ENCODE measurements at places on chromosomes 12 and 14.
A peak's percentile ranks its signal among the peaks of the same experiment; 100 is the strongest.

DNA sequence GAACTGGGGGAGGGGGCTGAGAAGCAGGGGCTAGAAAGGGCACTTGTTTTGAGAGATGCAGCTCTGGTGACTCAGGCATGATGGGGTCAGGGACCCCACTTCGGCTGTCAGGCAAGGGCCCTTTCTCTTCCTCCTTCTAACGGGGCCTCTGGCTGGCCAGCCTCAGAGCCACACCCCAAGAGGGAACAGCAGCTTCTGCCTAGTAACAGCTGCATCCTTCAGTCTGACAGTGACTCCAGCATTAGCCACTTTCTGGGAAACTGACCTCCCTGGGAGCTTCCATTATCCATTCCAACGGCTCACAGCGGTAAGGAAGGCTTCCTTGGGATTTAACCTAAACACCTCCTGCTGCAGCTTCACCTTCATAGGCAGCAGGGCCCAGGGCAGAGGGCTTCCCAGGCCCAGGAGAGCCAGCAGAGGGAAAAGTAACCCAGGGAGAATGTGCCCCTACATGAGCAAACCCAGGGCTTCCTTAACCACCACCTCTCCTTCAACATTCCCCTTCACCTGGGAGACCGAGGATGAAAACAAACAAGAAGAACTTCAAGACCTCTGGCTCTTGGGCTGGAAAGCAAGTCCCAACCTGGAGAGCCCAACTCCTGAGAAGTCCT, 2.7 kb downstream of the NCKAP5L start:
- DNase-seq = no peak

GRCh38 chr14:56715938-56716337, 94.3 kb downstream of the OTX2 start:
- DNase-seq = no peak

DNA sequence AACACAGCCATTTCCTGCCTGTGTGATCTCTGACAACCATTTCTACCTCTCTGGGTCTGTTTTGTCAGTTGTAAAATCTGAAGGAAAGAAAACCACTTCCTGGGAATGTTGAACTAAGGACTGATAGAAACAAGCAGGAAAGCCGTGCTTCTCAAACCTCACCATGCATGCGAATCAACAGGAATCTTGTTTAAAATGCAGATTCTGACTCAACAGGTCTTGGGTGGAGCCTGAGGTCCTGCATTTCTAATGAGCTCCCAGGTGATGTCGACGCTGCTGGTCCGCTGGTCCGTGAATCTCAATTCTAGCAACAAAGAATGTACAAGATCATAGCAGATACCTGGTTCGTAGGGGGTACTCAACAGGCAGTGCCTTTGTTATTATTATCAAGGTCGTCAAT, 38.0 kb upstream of the GPATCH2L start:
- DNase-seq = no peak

DNA sequence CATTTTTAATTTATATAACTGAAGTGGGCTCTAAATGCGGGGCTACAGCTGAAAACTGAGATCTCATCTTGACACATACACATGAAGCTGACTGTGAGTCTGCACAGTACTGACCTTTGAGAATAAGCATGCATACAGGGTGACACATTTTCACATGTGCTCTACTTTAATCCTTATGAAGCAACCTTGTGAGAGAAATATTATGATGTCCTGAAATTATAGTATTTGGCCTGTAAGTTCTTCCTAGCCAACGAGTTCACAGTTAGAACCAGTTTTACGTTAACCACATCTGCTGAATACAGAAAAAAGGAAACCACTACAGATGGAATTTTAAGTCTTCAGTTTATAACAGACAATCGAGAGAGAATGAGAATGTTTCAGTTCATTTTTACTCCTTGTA, 70.3 kb downstream of the SPPL3 start:
- no peak for DNase-seq

DNA sequence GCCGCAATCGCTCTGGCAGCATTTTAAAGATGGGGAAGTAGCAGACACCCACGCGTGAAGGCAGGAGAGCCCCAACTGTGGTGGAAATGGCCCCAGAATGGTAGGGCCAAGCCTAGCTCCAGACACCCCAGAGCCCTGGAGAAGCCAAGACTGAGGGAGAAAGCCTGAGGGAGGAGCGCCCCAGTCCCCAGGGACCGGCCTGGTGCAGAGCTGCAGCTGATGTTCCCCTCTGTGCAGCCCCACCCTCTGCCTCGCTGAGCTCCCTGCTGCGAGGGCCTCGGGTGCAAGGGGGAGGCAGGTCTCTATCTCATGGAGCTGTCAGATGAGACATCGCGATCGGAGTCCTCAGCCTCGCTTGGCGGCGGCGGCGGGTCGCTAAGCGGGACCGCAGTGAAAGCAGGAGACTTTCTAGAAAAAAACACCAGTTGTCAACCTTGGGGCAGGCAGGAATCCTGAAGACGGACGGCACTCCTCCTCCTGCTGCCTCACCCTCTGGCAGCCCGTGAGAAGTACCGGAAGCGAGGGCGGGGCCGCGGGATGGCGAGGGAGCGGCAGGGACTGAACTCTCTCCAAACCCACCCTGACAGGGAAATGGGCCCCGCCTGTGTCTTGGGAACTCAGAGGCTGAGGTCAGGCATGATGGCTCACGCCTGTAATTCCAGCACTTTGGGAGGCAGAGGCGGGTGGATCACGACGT, 6.0 kb downstream of the GAPDH start:
- no peak for DNase-seq

DNA sequence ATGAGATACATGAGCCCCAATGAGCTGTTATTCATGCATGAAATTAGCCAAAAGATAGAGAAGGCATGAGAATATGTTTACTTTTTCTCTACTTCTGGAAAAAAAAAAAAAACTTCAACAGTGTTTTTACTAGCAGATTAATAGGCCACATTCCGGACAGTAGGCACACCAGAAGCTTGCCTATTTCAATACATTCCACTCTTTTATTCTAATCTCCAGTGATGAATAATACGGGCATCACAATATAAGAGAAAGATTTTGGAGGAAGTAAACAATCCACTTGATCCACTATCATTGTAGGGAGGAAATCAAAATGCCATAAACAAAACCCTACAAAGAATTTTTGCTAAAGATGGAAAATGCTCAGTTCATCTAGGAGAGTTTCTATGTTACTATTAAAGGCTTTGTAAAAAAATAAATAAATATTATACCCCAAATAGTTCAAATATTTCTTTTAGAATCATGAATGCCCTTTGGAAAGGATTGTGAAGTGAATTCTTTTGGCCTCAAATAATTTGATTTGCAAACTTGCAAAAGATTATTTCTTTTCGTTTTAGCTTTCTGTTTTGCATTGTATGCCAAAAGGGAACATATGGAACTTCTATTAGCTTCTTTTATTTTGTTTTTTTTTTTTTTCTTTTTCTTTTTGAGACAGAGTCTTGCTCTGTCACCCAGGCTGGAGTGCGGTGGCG, 232.6 kb downstream of the EPS8 start:
- no peak for DNase-seq

- peak; percentile 45 for DNase-seq
Measured at GRCh38 chr12:112992541-112993398, 14.5 kb downstream of the OAS2 start.

- DNase-seq = no peak
Measured at GRCh38 chr12:39033782-39034181, 128.4 kb upstream of the CPNE8 start.

- DNase-seq = no peak
Measured at GRCh38 chr14:104444159-104445030, 135.2 kb upstream of the C14orf180 start.

DNA sequence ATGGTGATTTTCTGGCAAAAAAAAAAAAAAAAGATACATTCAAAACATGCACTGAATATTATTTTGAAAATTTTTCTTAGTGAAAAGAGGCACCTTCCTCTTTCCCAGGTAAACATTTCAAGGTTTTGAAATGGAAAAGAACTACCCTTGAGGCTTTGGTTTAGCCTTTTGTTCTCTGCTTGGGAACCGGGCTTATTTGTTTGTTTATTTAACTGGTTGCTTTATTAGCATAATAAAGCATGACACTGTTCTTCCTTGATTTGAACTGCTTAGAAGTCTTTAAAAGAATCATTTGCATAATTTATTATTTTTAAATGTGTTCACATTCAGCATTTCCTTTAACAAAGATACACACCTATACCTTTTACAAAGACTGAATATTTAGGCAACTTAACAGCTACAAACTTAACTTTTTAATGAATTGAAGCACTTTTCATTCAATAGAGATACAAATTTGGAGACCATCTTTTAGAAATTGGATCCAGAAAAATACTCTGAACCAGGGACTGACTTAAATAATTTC, 174.5 kb downstream of the FBXL14 start:
- DNase-seq = no peak

GRCh38 chr14:60651086-60651795, 2.0 kb upstream of the SIX1 start:
- no peak for DNase-seq

- no peak for DNase-seq
Measured at GRCh38 chr14:87045246-87045645, 947.7 kb downstream of the GALC start.

GRCh38 chr12:25107920-25108319, 87.0 kb downstream of the DNAI7 start:
- DNase-seq = no peak

DNA sequence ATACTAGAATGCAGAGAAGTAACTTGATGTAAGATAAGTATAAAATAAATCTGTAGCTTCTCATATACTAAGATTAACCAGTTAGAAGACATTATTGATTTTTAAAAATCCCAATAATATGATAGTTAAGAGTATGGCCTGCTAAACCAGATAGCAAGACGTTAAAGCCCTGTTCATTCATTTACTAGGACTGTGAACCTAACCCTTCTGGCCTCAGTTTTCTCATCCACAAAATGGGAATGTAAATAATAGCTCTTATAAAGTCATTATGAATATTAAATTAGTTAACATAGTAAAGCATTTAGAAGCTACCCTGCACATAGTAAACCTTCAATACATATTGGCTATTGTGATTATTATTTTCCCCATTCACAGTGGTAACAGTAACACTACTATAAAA, 6.0 kb upstream of the PRMT5 start:
- DNase-seq = no peak

- DNase-seq = no peak
Measured at GRCh38 chr12:120077260-120077659, 39.3 kb downstream of the RAB35 start.

GRCh38 chr14:38074081-38074480, 133.6 kb upstream of the SSTR1 start:
- no peak for DNase-seq

DNA sequence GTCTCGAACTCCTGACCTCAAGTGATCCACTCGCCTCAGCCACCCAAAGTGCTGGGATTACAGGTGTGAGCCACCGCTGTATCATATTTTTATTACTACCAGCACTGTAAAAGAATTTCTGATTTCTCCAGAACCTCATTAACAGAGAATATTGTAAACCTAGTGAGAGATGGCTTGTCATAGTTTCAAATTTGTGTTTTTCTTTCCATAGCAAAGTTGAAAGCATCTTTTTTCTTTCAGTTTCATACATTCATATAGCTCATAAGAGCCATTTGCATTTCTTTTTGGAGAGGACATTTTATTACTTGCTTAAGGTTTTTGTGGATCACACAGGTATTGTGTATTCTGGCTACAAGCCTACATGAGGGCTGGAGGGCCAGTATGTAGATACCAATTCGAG, 58.0 kb downstream of the MIS18BP1 start:
- no peak for DNase-seq

DNA sequence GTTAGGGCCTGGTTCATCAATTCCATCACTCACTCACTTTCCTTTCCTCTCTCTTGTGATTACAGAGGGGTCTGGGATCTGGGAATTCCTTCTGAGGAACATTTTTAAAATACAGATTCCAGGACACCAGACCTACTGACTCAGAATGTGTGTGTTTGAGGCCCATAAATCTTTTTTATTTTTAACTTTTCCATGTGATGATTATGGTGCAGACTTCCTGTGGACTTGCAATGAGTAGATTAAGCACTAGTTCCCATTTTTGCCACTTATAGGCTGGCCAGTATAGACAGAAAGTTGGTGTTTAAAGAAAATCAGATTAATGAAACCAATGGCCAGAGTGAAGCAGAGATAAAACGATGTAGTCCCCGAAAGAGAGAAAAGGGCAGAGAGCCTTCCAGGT, 28.1 kb downstream of the SLC41A2 start:
- DNase-seq = no peak

- DNase-seq = no peak
Measured at GRCh38 chr14:69048456-69048855, 69.4 kb upstream of the ACTN1 start.

DNA sequence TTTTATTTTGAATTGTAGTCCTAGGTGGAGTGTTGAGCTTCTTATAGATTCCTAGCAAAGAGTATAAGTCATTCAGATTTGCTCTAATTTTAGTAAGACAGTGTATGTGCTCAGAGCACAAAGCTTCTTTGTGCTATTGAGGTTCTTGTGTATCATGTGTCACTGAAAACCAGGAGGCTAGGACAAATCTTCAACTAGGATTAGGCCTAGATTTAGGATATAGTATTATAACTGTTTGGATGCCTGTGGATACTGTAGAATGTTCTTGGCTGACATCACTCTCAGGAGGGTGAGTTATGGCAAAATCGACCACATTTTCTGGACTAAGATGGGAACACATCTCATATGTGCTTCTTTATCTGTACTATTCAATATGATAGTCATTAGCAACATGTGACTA, 86.5 kb downstream of the DHRS2 start:
- no peak for DNase-seq

DNA sequence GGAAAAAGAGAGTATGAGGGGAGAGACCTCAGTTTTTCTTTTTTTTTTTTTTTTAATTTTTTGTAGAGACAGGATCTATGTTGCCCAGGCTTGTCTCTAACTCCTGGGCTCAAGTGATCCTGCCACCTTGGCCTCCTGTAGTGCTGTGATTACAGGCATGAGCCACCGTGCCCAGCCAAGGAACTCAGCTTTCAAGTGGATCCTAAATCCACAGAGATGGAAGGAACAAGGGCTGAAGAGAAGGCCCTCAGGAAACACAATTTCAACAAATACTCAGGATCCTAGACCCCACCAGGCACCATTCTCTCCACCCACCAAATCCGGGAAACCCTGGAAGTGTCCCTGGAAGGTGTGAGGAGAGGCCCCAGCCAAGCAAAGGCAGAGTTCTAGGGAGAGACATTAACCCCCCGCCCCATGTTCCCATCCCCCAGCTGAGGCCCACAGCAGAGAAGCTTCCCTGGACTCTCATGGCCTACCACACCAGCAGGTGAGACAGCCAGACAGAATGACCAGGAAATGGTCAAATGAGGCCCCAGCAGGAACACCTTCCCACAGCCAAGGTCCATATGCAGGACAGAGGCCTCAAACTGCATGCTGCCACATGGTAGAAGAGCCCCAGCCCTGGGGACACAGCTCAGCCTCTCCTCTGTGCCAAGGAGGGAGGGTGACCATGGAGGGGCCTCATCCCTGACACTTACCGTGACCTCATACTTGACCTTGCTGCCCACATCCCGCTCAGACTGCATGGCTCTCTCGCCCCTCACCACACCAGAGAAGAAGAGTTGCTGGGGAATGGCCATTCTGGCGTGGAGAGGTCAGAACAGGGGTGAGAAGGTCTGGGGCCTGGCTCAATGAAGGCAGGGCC, 14.1 kb downstream of the ITGA7 start:
- DNase-seq = no peak

DNA sequence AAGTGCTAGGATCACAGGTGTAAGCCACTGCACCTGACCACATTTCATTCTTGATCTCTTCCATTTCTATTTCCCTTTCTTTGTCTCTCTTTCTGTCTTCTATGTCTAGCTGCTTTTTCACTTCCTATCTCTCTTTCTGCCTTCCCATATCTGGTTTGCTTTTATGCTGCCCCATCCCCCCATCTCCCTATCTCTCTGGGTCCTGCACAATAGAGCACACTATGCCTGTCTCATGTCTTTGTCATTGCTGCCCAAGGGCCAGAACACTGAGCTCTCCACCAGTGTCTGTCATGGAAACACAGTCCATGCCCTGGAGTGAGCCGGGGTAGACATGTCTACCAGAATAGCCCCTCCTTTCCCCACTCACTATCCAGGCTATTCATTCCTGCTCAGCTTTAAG, 12.3 kb upstream of the RARG start:
- DNase-seq = no peak

Measured in stimulated activated CD4-positive, alpha-beta T cell treated with anti-CD3 and anti-CD28 coated beads, TNF-alpha, amount 100 ng/mL, for 1 hour (primary cell).